ENCODE measurements at places on chromosomes 2 and 18. TPM values are rescaled to one million over a fixed set of nuclear protein-coding genes. Genes with fewer than 3 reads are reported as not detected.

DNA sequence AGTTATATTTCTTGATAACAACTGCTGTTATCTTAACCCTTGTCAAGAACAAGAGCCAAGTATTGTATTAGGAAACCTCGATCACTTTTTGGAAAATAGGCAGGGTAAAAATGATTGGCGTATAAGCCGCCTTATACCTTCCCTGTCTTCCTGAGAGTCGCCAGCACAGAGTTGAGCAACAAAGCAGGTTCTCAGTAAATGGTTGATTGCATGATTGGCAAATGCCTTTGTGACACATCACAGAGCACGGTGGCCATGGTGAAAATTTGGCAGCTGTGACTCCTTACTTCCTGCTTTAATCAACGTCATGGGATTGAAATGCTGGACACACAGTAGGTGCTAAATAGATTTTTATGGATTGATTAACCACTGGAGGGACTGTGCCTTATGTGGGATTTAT lies 3.9 kb upstream of the KLHL29 start:
- peaks cover 10% of the 10 kb centered on the region for H3K27me3 ChIP-seq
- no peaks in the 10 kb centered on the region for H3K4me1 ChIP-seq
- H3K27ac ChIP-seq: no peak overlapping the region
- DNase-seq: peak; percentile 18

The RBM44 gene
- 0.15 TPM for total RNA-seq

The CKAP2L gene
- 9.5 TPM for total RNA-seq

The UGT1A3 gene
- 0.11 TPM for total RNA-seq

Measured in HepG2 (cell line).